Activated CD8-positive, alpha-beta memory T cell treated with anti-CD3 and anti-CD28 coated beads for 4 hours (primary cell): ENCODE measurements at places on chromosomes 11 and 22.

GRCh38 chr22:41968601-41969000 is 642 bp upstream of the SEPTIN3 start:
- DNase-seq, result no peak

DNA sequence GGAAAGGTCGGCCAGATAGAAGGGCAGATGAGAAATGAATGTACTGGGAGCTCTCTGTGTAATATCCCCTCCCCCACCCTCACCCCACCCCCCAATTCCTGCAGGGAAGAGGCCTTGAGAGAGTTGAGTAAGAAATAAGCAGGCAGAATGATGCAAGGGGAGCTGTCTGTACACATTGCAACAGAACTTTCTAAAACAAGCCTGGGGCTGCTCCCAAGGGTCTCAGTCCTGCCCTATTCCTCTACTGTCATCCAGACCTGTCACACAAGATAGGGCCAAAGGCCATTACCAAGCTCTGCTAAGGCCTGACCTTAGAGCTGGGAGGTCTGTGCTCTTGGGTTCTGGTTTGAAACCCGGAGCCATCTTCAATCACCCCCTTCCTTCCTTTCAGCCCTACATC is 5.7 kb upstream of the DGAT2 start:
- no peak for DNase-seq

DNA sequence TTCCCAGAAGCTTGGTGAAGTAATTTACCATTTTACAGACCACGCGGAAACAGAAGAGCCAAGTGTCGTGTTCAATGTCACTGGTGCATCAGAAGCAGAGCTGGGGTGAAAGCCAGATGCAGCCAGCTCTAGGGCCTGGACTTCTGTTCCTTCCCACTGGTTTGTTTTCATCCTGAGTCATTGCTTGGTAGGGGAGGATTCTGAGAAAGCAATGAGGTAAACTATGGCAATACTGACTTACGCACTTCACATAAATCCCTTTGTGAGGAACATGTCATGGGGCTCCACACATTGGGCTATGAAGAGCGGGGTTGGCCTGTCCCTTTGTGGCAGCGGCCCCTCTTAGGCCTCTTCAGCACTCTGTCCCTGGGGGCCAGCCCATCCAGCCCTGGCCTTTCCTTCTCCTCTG is 52.4 kb upstream of the RBFOX2 start:
- DNase-seq, result no peak

- no peak for DNase-seq
Observed at GRCh38 chr11:87368858-87369480, 331.2 kb downstream of the TMEM135 start.

DNA sequence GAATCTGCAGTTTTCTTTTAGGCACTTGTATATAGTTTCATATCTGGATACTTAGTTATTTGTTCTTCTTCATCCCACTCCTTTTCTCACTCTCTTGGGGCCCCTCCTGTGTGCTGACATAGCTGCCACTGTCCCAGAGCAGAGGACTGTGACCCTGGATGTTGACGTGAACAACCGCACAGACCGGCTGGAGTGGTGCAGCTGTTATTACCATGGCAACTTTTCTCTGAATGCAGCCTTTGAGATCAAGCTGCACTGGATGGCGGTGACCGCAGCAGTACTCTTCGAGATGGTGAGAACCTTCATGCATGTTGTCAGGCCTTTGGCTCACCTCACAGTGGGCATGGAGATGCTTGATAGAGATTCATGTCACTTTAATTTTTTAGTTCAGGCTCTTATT is 50.9 kb upstream of the YWHAH start:
- DNase-seq, result no peak

- DNase-seq, result no peak
Observed at GRCh38 chr11:1052133-1053011, 15.9 kb upstream of the MUC6 start.

DNA sequence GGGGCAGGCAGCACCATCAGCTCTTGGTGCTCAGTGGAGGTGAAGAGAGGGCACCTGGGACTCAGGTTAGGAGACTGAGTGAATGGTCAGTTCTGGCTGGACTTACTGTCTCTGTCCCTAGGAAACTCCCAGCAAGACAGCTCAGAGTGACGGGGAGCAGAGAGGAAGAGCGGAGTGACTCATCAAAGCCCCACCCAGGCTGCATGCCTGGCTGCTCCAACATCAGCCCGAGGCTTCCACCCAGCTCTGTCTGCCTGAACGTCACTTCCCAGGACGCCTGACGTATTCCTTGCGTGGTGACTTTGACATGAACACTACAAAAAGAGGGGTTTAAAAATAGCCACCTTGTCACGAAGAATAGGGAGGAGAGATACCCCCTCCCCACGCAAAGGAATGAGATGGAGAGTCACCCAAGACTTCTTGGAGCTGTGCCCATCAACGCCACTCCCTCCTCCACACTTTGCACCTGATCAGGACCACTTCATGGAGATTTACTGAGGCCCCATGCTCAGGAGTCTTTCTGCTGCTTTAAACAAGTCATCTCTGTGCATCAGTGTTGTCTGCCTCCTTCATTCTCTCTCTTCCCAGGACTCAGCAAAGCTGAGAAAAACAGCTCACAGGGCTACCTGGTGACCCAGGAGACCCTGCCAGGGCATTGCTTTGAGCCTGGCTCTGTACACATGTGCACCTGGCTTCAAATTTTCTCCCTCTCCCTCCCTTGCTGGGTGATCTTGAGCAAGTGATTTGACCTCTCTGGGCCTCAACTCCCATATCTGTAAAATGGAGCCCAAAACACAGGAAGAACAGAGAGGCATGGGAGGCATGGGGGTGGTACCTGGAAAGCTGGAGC is 83.1 kb downstream of the MN1 start:
- no peak for DNase-seq

GRCh38 chr11:128552783-128553661 is 34.3 kb downstream of the ETS1 start:
- DNase-seq, result no peak

DNA sequence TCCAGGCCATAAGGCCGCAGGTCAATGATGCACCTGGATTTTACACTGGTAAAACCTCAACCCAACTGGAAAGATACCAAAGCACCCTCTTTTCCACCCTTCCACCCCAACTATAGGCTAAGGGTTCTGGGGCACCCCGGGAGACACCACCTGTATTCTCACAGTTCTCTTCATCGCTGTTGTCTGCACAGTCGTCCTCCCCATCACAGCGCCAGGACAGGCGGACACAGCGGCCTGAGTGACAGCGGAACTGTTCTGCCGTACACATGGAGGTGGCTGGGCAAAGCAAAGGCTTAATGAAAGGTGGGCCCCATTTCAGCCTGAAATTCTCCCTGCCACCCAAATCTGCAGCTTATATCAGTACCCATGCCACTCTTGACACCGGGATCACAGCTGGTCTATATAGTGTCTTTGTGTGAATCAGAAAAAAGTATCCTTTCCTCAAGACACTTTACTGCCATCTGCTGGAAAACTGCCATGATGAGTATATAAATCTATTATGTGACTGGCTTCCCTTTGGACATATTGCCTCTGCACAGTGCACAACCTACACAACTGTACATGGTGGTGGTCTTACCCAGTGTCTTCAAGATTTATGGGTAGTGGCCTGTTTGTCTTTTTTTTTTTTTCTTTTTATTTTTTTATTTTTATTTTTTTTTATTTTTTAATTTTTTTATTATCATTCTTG is 21.5 kb downstream of the LRP4 start:
- no peak for DNase-seq

DNA sequence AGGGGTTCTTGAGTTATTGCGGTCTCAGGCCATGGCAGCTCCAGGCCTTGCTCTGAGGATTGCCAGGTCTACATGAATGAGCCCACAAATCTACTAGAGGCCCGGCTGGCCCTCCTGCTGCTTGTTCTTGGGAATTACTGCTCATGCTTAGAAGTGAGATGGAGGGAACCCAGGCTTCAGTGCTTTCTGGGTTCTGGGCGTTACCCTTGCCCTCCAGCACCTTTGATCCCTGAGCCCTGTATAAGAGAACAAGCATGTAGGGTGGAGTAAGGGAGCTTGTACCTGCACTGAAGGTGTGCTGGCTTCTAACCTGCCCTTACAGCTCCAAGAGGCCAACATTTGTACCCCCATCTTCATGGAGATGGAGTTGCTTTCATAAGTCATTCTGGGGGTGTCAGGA is 4.0 kb downstream of the NAA40 start:
- DNase-seq, result no peak

GRCh38 chr11:80831374-80831773 is 1390.5 kb upstream of the TENM4 start:
- DNase-seq, result no peak

DNA sequence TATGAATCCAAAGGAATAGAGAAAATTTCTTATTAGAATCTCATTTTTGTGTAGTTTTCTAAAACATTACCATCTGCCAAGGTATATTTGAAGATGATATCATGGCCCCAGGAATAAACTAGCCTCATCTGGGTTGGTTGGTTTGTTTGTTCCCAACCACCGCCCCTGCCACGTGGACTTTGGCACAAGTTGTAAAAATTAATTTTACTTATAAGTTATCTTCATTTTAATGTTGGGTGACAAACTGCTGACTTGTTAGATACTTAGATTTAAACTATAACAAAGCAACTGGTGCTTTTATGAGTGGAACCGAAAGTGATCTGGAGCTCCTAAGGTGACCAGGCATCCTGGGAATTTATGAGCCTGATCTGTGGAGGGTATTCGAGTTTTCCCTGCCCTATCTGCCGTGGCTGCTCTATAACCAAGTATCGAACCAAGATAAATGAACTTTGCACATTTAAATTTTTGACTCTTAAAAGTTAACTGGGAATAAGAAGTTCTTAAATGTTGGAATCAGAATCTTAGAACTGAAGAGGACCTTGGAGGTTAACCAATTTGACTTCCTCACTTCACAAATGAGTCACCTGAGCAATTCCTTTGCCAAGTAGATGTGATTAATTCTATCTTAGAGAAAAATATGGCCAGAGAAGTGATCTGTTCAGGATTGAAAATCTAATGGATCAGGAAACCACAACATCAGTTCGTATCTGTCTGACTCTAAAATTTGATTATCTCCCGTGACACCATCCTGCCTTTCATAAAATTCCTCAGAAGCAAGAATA is 129.1 kb upstream of the ARHGAP42 start:
- DNase-seq, result no peak

- DNase-seq, result no peak
Observed at GRCh38 chr11:105609832-105610781, at the start of gene GRIA4. Gene GRIA4 (plus strand): TSS chr11:105610073. CDS start chr11:105610998, 925 bp downstream.

DNA sequence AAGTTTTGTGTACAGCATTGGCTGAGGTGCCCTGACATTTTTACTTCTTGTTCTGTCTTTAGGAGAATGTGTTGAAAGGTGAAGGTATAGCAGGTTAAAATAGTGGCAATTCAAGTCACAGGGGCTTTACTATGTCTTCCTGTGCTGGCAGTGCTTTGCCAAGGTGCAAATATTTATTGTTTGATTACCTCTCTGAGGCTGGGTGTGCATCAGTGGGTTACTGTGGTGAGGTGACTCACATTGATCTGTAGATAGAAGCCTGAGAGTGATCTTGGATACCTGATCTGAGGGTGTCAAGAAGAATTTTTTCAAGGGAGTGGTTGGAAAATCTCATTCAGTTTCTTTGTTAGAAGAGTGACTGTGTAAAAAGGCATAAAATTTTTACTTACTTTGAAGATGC is 90.0 kb downstream of the ARHGAP42 start:
- DNase-seq, result no peak
